Activated T-cell treated with anti-CD3 and anti-CD28 coated beads, Interleukin-2, amount 50 U/mL, for 4 hours (primary cell): ENCODE measurements at places on chromosomes 2 and 18. TPM values are rescaled to one million over a fixed set of nuclear protein-coding genes. Genes with fewer than 3 reads are reported as not detected.

- no peak for DNase-seq
Measured at GRCh38 chr18:50151926-50152325, 43.0 kb downstream of the MYO5B start.

- DNase-seq, result no peak
Measured at GRCh38 chr2:16005816-16006536, 65.6 kb downstream of the MYCN start.

GRCh38 chr18:6980363-6980762 is 137.2 kb downstream of the LAMA1 start:
- no peak for DNase-seq

- no peak for DNase-seq
Measured at GRCh38 chr2:105536175-105536574, 137.3 kb upstream of the FHL2 start.

- no peak for DNase-seq
Measured at GRCh38 chr2:196747400-196747799, 52.1 kb downstream of the GTF3C3 start.

DNA sequence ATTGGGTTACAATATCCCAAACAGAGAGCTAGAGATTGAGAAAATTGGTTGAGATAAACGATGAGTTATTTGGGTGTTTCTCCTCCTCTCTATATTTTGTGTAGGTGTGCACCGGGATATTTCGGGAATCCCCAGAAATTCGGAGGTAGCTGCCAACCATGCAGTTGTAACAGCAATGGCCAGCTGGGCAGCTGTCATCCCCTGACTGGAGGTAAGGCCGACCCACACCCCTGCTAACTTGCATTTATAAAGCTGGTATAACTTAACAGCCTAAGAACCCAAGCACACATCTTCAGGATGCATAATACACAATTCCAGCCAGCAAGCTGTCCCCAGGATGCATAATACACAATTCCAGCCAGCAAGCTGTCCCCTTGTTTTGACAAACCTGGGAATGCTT is 124.6 kb upstream of the TTC39C start:
- no peak for DNase-seq

DNA sequence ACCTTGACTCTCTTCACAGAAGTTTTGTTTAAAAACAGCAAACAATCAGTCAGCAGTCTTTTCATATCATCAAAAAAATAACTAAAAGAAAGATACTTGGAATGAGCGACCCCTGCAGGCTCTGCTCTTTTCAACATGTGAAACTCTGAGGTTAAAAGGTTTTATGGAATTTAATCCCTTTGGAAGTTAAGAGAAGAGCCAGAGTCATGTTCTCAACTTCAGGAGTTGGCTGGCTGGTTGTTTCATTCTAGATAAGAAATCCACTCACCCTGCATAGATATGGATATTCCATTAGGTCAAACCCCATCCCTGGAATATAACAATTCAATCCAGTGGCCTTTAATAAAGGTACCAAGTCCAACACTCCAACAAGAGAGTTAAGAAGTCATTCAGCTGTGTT is 115.6 kb upstream of the RMDN2 start:
- no peak for DNase-seq

GRCh38 chr2:233399306-233400225 is 45.3 kb downstream of the DGKD start:
- DNase-seq, result no peak

GRCh38 chr2:69753659-69754363 is 11.9 kb downstream of the ANXA4 start:
- no peak for DNase-seq

C2orf72 gene
- 0.10 TPM for total RNA-seq

STARD7 gene
- 241 TPM for total RNA-seq

SPOPL gene
- 22.7 TPM for total RNA-seq

MPP4 gene
- total RNA-seq, result not detected

CRYBA2 gene
- not detected for total RNA-seq
